Common myeloid progenitor, CD34-positive (primary cell): ENCODE measurements at places on chromosomes 3 and 15.

DNA sequence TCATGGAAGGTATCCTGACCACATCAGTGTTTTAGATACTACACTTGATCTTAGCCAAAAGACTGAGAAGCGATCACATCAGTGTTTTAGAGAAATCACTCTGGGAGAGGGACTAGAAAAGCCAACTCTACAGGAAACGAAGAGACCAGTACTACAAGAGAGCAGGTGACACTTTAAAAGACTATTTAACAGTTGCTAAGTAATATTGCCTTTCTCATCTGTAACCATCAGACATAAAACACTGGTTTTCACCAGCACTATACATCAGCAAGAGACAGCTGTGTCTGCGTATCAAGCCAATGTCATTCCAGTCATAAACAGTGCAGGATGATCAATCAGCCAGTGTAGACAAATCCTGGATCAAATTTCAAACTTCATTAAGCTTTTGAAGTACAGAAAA, 66.7 kb downstream of the GLB1 start:
- no peak for DNase-seq

DNA sequence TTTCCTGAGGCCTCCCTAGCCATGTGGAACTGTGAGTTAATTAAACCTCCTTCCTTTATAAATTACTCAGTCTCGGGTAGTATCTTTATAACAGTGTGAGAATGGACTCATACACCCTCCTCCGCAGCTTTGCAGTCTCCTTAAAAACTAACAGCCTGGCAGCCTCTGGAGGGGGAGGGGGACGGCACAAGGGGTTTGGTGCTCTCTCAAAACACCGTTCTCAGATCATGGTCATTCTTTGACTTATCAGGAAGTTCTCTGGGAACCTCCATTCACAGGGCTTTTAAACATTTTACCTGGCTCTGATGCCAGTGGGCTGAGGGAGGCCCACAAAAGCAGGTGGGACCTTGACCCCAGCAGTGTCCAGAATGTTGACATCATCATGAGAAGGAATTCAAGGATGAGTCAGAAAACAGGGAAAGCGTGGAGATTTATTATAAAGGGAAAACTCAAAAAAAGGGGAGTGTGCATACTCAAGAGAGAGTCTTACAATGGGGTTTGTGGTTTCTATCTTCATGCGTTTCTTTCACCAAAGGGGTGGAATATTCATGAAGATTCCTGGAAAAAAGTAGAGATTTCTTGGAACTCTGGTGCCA, 43.9 kb downstream of the ONECUT1 start:
- no peak for DNase-seq

DNA sequence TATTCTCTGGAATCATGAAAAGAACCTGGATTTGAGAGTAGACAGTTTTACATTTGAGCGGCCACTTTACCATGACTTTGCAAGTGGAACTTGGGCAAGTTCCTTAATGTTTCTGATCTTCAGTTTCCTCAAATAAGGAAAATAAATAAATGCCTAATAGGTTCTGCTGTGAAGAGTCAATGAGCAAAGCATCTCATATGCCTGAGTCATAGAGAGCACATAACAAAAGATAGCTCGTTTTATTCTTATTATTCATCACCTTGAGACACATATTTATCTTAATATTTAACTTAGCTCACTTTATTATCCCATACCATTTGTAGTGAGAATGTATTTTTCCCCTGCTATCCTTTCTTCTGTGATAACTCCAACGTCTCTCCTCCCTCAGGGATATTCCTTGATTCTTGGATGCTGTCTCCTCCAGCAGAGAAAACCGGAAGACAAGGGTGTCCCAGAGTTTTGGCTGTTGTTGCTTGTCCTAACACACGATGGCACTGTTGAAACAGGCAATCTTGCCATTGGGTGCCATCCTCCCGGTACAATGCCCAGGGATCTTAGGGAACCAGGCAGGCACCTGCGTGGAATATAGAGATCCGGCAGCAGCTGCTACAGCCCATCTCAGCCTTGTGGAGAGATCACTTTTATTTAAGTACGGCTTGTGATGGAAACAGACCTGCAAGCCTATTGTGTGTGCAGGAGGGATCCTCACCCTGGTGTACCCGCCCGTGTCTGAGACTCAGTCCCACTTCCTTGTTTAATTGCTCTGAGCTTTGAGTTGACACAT, 33.3 kb upstream of the VPS33B start:
- DNase-seq, result peak; percentile 44

DNA sequence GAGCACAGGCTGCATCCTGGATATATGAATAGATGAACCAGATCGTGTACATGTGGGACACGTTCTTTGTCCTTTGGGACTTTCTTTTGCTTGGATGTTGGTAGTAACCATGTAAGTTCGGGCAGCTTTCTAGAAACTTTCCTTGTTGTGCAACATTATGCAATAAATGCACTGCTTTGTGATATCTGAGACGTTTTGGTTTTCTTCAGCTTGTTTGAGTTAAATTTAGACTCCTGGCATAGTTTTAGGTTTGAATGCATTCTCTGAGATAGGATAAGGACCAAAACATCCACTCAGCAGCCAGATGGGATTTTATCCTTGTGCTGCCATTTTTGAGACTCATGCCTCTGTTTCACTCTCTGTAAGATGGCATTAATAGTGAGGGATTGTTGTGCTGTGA, 158.9 kb downstream of the IGF1R start:
- no peak for DNase-seq

DNA sequence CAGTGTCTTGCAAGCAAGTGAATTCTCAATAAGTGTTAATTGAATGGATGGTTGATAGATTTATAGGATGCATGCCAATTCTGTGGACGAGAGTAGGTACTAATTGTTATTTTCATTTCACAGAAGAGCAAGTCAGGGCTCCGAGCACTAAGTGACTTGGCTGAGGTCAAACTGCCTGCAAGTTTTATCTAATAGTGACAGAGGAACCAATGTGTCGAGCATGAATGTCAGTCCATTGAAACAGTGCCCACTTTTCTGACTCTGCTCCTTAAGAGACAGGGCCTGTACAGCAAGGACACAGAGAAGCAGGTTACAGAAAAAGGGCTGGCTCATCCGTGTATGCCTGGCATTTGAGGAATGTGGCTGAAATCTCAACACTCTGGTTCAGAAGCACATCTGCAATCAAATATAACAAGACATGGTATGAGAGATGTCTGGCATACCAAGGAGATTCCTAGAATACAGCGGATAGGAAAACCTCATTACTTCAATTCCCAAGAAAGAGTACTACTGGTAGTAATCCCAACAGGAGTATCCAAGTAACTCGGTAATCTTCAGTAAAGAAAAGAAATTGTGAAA, 6.0 kb upstream of the B3GNT5 start:
- DNase-seq, result no peak

DNA sequence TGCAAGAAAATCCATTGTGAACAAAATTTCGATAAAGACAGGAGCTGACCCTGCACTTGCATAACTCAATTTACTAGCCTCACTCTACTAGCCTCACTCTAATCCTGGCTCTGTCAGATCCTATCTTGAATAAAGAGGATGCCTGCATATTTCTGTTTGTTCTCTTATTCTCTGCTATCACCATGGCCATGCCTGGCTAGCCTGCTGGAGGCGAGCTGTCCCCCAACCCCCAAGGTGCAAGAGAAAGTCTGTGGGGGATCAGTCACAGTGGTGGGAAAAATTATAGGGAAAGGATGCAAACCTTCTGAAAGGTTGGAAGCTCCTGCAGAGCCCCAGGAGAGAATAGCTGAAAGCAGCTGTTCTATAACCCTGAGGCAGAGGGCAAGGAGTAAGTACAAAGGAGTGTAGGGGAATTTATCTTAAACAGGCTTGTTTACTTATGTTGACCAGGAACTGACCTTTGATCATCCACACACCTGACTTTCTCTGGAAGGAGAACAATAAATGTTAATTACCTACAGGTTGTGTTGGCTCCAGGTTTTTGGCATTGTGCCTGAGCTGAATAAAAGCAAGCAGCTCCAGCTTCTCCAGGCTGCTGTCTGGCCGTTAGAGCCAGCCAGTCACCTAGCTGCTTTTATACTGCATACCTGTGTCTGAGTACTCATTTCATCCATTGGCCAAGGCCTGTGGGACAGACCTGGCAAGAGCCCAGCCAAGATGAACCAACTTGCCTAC, 137.7 kb upstream of the RASGRP1 start:
- DNase-seq, result no peak

- no peak for DNase-seq
These were observed 4.9 kb downstream of the IL17RD start for GRCh38 chr3:57160076-57160764.

DNA sequence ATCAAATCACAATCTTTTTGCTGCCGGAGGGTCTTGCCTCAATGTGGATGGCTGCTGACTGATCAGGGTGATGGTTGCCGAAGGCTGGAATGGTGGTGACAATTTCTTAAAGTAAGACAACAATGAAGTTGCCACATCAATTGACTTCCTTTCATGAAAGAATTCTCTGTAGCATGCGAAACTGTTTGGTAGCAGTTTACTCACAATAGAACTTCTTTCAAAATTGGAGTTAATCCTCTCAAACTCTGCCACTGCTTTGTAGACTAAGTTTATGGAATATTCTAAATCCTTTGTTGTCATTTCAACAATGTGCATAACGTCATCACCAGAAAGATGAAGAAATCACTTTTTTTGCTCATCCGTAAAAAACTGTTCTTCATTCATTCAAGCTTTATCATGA, 65.8 kb downstream of the B3GNT5 start:
- DNase-seq, result no peak

DNA sequence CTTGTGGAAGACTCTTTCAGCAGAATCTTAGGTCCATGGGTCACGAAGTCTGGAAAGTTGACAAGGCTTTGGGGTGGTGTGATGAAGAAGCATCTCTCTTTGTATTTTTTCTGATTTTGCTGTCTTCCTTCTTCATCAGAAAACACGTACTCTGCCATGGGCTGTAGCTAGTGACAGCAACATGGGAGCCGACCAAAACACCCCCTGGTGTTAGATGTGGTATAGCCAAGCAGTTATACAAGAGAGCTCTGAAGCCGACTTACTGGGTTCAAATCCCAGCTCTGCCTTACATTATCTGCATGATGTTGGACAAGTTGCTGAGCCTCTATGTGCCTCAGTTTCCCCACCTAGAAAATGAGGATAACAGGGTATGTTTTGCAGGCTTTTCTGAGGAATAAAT, 32.9 kb upstream of the LYZL4 start:
- DNase-seq, result peak; percentile 9

DNA sequence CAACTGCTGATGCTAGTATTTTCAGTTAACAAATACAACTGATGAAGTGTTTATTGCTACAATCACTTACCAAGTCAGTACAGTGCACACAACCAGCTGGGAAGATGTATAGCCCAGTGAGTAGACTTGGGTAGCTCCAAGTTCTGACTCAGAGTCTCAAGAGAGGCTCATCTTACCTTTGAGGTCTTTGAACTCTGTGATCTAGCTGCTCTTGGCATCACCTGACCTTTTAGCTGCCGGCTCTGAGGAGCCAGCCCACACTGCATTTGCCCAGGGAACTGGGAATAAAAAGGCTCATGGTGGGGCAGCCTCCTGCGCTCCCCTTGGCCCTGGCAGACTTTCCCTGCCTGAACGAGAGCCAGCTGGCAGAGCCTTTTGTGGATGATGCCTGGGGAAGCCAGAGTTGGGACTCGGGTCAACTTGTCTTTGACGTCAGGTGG, 82.6 kb downstream of the CEMIP start:
- DNase-seq, result no peak
